ENCODE measurements at places on chromosomes 2 and 18.

DNA sequence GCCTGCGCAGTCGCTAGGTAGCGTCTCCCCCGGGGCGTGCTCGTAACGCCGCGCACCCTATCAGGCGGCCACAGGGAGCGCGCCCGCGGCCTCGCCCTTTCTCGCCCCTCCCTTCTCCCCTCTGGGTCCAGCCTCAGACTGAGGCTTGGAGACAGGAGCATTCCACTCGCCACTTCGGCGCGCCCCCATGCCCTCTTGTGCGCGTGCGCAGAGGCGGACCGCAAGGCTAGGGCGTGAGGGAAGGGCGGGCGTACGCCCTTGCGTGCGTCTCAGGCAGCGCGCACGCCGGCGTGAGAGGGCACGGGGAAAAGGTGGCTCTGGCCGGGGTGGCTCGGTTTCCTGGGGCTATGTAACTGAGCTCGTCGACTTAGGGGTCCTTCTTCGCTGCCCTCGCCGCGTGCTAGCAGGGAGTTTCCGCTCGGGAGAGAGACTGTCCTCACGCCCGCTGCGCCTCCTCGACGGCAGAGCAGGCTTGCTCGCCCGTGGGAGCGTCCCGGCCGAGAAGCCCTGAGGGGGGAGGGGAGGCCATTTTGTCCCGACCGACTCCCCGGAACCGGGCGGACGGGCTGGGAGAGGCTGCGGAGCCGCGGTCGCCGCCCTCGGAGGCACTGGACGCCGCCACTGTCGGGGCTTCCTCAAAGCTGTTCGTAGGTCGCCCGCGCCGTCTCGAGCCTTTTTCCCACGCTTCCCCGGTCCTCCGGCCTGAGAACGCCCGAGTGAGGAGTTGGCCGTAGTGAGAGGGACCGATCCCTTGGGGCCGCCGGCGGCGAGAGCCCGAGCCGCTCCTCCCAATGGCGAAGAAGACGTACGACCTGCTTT, at the start of gene RAB10:
TSS of gene RAB10 (plus strand) at position 267 of the 819 bp plus-strand sequence. CDS start at position 792, 525 bp downstream.
- peak; percentile 98 for DNase-seq

DNA sequence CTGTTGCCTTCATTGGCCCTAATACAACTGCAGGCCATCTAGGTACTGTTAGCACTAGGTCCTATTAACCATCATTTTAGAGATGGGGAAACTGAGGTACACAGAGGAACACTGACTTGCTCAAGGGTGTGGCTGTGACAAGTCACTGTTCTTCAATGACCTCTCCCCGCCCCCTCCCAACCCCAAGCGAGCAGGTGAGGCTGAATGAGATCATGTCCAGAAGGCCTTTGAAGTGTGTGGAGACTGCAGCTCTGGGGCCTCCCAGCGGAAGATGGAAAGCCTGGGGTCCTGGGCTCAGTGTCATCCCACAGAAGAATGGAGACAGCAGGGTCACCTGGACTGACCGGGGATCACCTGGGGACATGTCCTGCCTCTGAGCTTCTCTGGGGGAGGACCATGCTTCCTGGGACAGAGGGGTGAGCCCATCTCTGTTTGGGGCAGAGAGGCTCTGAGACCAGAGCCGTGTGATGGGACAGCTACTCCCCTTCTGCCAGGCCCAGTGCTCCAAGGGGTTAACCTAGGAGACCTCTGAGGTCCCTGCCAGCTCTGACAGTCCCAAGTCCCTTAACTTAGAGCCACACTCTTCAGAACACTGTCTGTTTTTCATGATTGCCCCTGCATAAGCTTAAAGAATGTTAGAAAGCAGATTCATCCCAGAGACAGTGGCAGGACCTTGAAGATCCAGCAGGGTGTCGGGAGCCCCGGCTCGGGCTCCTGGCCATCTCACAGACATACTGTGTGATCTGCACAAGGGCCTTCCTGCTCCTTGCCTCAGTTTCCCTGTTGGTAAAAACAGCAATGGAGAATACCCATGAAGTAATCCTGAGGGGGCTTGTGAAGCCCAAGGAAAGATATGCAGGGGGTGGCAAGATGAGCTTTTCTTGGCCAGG, 16.7 kb upstream of the FOSL2 start:
- no peak for DNase-seq

DNA sequence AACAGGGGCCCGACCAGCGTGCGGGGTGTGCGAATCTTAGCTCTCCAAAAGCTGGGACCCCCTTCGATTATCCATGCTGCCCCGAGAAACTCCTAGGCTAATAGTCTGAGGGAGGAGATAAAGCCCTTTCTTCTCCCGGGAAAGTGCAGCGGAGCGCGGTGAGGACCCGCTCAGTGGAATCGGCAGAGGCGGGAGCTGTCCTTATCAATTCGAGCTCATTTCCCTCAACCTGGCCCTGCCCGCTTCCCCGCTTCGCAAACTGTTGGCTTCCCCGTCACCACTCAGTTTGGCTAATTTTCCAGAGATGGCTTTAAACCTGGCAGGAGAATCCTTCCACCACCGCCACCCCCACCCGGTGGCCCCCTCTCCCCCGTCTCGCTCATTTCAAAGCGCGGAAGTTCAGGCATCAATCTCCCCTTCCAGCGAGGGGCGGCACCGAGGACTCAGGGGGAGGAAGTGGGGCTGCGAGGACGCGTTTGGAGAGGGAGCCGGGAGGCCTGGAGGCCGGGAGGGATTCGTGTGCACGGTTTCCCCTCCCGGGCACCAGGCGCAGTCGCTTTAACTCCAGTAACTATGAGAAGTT, 1.6 kb downstream of the KLHL14 start:
- no peak for DNase-seq

DNA sequence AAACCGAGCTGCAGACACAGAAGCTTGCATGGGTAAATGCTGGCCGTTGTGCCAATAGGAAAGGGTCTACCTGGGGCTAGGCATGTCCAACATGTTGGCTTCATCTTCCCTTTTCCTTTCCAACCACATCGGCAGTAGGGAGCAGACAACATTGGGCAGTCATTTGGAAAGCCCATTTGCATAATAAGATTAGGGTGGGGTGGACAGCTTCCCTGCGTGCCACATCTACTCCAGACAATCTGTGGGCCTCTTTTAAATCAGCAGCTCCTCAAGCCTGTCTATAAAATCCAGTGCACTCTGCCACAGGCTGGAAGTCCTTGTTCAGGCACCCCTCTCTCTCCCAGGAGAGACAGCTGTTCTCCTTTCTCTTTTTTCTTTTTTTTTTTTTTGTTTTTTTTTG, 203.6 kb upstream of the KYNU start:
- DNase-seq = no peak

DNA sequence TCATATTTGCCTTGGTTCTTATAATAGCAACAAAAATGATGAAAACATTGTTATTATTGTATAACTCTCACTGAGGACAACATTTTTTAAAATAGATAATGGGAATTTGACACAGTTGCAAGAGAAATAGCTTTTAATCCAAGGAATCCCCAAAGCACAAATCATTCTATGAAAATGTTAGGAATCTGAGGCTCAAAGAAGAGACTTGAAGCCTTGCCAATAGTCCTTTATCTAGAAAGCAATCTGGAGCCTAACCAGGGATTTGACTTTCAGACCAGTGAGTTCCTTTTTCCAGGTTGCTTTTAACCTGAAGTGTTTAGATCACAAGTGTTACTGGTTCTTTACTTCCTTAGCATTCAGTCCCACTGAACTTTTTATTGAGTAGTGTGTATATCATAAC, 574.5 kb upstream of the ZEB2 start:
- DNase-seq = no peak

GRCh38 chr2:182866095-182866460, 359 bp downstream of the FRZB start:
- no peak for DNase-seq

DNA sequence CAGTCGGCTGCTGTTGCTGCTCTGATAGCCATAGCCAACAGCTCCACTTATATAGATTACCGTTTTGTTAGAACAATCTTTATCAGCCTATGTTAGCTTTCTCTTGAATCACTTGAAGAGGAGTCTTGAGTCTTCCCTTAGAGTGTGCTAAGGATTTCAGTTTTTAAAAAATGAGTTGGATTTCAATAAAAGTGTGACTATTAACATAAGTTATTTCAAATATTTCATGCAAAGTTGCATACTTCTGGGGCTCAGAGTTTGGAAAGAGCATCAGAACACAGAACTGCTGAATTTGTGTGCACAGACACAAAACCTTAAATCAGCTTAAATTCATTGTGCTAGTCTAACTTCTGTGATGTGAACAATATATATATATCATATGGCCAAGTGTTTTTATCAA, 174.7 kb downstream of the MTX2 start:
- DNase-seq = no peak

- no peak for DNase-seq
These were observed 27.4 kb upstream of the CCNYL1 start for GRCh38 chr2:207683879-207684627.

DNA sequence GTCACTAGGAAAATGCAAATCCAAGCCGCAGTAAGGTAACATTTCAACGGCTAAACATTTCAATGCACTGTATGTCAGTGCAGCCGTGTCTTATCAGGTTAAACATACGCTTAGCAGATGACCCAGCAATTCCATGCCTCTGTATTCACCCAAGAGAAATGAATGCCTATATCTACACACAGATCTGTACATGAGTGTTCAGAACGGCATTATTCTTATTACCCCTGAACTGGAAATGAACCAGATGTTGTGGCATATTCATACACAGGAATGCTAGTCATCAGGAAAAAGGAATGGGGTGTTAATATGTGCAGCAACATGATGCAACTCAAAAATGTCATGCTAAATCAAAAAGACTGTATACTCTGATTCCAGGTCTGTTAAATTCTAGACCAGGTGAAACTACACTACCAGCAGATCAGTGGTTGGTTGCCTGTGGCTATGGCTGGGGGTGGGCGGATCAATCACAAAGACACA, 80.4 kb upstream of the RPL31 start:
- DNase-seq = no peak

- DNase-seq = no peak
These were observed 6.9 kb upstream of the DPYSL5 start for GRCh38 chr2:26840937-26841610.

DNA sequence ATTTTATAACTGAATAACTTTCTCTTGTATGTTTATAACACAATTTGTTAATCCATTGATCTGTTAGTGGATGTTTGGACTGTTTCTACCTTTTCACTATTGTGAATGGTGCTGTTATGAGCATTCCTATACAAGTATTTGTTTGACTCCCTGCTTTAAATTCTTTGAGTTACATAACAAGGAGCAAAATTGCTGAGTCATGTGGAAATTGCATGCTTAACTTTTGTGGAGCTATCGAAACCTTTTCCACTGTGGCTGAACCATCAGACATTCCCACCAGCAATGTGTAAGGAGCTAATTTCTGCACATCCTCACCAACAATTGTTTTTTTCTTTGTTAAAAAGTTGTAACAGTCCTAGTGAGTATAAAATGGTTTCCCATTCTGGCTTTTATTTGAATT, 415.5 kb downstream of the CBLN2 start:
- no peak for DNase-seq

- no peak for DNase-seq
These were observed 119.1 kb downstream of the LRATD1 start for GRCh38 chr2:14751581-14751980.

DNA sequence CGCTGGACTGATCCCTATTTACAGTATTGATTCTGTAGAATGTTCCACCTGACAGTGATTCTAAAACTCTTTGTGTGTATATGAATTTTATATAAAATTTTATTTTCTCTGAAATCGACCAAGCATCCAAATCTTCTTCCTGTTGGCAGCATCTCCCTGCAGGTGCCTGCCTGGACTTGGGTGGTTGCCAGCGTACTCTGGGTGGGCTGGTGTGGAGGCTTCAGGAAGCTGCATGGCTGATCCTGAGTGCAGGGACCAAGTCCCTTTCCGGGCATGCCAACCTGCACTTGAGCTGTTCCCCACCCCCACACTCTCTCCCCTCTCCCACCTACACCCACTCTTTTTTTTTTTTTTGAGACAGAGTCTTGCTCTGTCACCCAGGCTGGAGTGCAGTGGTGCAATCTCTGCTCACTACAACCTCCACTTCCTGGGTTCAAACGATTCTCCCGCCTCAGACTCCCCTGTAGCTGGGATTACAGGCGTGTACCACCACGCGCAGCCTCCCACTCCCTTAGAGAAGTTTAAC, 53.2 kb upstream of the ALKAL2 start:
- no peak for DNase-seq
